Heart right ventricle (tissue), 16 donors: ENCODE measurements at places on chromosomes 7 and 10. TPM values are rescaled to one million over a fixed set of nuclear protein-coding genes. Genes with fewer than 3 reads are reported as not detected.

C10orf53 gene
- total RNA-seq: not detected

- H3K4me3 ChIP-seq: no peak overlapping the region
- H3K36me3 ChIP-seq: no peaks in the 10 kb centered on the region
- no peak for DNase-seq
- peaks cover 7% of the 10 kb centered on the region for H3K4me1 ChIP-seq
- no peaks in the 10 kb centered on the region for H3K27me3 ChIP-seq
- H3K27ac ChIP-seq: peak overlapping the region; percentile 33
Measured at GRCh38 chr10:18611168-18611567, 40.2 kb downstream of the NSUN6 start.

OR6V1 gene
- not detected for total RNA-seq

DNA sequence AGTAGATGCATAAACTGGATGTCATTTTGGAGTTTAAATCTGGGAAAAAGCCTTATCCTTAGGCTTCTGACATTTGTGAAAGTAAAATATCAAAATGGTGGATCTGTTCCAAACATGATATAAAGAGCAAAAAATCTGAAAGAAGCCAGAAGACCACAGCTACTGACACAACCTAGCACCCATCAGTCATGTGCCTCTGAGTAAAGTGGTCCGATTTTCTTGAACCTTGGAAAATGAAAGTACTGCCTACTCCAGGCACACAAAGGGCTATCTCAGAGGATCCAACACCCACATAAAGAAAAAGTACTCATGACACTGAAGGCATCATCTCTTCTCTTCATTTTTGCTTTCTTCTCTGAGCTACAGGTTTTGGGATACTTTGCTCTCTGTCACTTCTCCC is 150.7 kb downstream of the KMT2E start:
- no peak for DNase-seq
- no peaks in the 10 kb centered on the region for H3K27me3 ChIP-seq
- no peaks in the 10 kb centered on the region for H3K36me3 ChIP-seq
- no peak overlapping the region for H3K4me3 ChIP-seq
- no peaks in the 10 kb centered on the region for H3K4me1 ChIP-seq

DNA sequence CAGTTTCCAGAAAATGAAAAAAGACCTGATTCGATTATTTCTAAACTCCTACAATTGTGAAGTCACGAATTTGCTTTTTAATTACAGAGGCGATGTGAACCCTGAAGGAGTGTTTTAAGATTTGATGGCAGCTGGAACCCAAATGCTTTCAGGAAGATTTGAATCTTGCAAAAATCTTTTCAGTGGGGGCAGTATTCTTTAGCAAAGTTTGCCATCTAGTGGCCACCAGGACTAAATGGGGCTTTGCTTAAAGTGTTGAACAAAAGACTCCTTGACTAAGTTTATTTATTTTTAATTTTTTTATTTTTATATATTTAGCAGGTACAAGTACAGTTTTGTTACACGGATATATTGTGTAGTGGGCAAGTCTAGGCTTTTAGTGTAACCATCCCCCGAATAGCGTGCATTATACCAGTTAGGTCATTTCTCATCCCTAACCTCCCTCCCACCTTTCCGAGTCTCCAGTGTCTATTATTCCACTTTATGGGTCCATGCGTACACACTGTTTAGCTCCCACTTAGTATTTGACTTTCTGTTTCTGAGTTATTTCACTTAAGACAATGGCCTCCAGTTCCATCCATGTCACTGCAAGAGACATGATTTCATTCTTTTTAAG is 98.8 kb downstream of the CACNB2 start:
- H3K27me3 ChIP-seq: peaks cover 3% of the 10 kb centered on the region
- no peak for DNase-seq
- no peak overlapping the region for H3K4me3 ChIP-seq

DNA sequence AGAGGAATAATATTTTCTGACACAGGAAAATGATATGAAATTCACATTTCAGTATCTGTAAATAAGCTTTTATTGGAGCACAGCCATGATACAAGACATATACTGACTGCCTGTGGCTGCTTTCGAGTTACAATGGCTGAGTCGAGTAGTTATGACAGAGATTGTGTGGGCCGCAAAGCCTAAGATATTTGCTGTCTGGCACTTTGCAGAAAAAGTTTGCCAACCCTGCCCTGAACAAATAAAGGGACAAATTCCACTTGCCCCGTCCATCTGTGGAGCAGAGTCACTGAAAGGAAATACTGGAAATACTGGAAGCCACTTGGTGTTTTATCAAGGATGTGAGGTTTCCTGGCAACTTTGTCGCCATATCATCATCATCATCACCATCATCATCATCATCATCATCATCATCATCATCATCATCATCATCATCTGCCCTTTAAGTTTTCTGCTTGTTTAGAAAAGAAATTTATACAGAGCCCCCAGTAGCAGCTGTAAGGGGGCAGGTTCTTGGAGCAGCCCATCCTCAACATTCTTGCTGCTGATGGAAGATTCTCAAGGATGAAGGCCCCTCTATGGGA is 85.8 kb downstream of the TCF7L2 start:
- peak overlapping the region; percentile 10 for H3K27ac ChIP-seq
- H3K4me3 ChIP-seq: no peak overlapping the region
- no peaks in the 10 kb centered on the region for H3K4me1 ChIP-seq

- H3K27ac ChIP-seq: no peak overlapping the region
- peaks cover 4% of the 10 kb centered on the region for H3K36me3 ChIP-seq
- no peak for DNase-seq
- H3K4me1 ChIP-seq: no peaks in the 10 kb centered on the region
Measured at GRCh38 chr7:38858259-38858884, 50.6 kb downstream of the VPS41 start.

- peaks cover 14% of the 10 kb centered on the region for H3K4me1 ChIP-seq
- H3K36me3 ChIP-seq: peaks cover 98% of the 10 kb centered on the region
- H3K4me3 ChIP-seq: no peak overlapping the region
- peak overlapping the region; percentile 25 for H3K27ac ChIP-seq
- H3K27me3 ChIP-seq: no peaks in the 10 kb centered on the region
Measured at GRCh38 chr10:12235796-12236195, 39.8 kb downstream of the CDC123 start.

CTAGE15 gene
- not detected for total RNA-seq

MYO1G gene
- total RNA-seq: 0.73 TPM

DNA sequence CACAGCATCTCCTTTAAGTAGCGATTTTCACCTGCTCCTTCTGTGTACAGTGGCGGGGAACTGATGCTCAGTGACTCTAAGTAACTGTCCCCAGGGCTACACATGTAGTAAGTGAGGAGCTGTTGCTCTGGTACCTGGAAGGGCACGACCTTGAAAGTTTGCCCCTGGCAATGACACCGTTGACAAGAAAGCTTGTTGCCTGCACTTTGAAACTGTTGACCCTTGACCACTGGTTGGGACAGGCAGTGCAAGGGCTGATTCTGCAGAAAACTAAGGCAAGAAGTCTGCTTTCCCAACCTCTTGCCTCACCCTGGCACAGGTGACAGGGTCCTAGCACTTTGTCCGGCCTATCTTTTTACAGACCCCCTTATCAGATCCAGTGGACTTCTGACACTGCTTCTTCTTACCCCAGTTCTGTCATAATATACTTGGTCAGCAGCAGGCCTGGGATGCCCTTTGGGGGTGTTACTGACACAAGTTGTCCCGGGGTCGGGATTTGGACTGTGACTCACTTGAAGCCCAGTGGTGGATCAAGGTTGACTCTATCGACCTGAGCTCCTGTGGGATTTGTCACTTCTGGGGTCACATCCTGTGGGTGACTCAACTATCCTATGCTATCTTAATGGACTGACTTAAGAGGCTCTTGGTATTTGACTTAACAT is 5.8 kb downstream of the ACSL5 start:
- H3K4me3 ChIP-seq: no peak overlapping the region
- H3K27me3 ChIP-seq: no peaks in the 10 kb centered on the region
- H3K27ac ChIP-seq: no peak overlapping the region
- DNase-seq: no peak
- peaks cover 13% of the 10 kb centered on the region for H3K36me3 ChIP-seq

BHLHA15 gene
- not detected for total RNA-seq

GRCh38 chr7:139532636-139533155 is 9.2 kb downstream of the CLEC2L start:
- no peak overlapping the region for H3K27ac ChIP-seq
- no peak for DNase-seq
- H3K4me1 ChIP-seq: no peaks in the 10 kb centered on the region
- H3K36me3 ChIP-seq: no peaks in the 10 kb centered on the region

GRCh38 chr10:15313047-15313446 is 58.0 kb downstream of the FAM171A1 start:
- H3K36me3 ChIP-seq: no peaks in the 10 kb centered on the region
- no peaks in the 10 kb centered on the region for H3K27me3 ChIP-seq
- no peak for DNase-seq
- H3K4me1 ChIP-seq: peaks cover 3% of the 10 kb centered on the region
- H3K27ac ChIP-seq: peak overlapping the region; percentile 5
- no peak overlapping the region for H3K4me3 ChIP-seq

GPER1 gene
- 1.6 TPM for total RNA-seq

DNA sequence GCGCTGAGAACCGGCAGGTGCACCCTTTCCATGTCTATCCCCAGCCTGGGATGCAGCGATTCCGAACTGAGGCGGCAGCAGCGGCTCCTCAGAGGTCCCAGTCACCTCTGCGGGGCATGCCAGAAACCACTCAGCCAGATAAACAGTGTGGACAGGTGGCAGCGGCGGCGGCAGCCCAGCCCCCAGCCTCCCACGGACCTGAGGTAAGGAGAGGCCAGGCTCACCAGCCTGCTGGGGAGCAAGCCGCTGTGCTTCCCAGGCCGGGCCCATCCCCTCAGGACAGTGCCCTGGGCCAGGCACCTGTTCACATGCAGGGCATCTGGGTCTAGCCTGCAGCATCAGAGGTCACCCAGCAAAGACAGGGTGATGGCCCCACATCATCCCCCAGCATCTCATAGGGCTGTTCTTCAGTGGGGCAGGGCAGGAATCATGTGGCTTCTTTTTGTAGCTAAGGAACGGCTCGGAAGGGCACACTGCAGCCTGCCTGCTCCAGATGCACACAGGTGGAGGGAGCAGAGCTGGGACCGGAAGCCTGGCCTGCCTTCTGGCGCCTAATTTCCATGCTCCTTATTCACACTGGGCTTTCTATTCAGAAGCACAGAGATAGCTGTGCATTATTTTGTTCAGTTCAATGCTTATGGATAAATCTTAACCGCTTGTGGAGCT is 18.9 kb downstream of the BAG3 start:
- no peak for DNase-seq
- peaks cover 4% of the 10 kb centered on the region for H3K36me3 ChIP-seq
- H3K27me3 ChIP-seq: no peaks in the 10 kb centered on the region
- H3K4me3 ChIP-seq: no peak overlapping the region
- no peak overlapping the region for H3K27ac ChIP-seq

- no peaks in the 10 kb centered on the region for H3K36me3 ChIP-seq
- no peak for DNase-seq
- no peaks in the 10 kb centered on the region for H3K4me1 ChIP-seq
- H3K27ac ChIP-seq: no peak overlapping the region
Measured at GRCh38 chr10:125928928-125929585, 32.7 kb downstream of the FANK1 start.

DNA sequence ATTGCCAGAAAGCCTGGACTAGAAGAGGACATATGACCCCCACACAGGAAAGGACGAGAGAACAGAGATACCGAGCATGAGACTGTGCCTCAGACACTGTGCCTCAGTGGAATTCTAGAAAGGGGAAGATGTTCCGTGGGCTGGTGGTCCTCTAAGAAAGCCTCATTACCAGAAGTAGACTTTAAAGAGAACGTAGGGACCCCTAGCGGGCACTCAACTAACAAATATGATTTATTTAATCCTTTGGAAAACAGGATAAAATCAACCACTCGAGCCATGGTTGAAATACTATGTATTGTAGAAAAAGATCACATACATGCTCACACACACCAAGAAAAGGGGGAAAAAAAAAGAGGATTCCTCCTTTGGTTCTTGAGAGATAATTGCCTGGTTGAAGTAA is 701.2 kb upstream of the SORCS1 start:
- H3K27me3 ChIP-seq: no peaks in the 10 kb centered on the region
- no peak overlapping the region for H3K27ac ChIP-seq
- DNase-seq: no peak

DNA sequence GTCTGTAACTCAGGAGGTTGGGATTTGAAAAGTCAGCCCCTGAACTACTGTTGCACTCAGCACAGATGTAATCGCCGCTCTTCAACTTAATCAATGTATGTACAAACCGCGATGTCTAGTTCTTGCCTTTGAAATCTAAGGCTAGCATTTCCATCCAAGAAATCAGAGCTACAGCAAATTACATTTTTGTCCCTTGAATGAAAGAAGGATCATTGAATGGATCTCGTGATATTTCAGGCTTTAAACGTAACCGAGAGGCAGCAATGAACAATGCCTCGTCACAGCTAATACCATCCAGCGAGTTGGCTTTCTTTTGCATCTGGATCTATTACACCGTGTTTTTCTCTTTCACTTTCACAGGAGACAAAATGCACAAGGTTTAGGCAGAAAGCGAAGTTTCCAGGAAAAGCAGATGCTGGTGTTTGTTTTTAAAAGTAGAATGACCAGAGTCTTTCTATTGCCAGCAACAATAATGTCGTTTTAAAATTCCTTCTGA is 5.5 kb downstream of the SKIDA1 start:
- peak overlapping the region; percentile 21 for H3K27ac ChIP-seq
- DNase-seq: no peak
- no peaks in the 10 kb centered on the region for H3K27me3 ChIP-seq
- peak overlapping the region; percentile 52 for H3K4me3 ChIP-seq
- no peaks in the 10 kb centered on the region for H3K36me3 ChIP-seq
- no peaks in the 10 kb centered on the region for H3K4me1 ChIP-seq

GRCh38 chr7:128154504-128154903 is 86.6 kb upstream of the LEP start:
- no peak for DNase-seq
- H3K36me3 ChIP-seq: no peaks in the 10 kb centered on the region
- peaks cover 76% of the 10 kb centered on the region for H3K27me3 ChIP-seq
- H3K4me3 ChIP-seq: no peak overlapping the region
- no peaks in the 10 kb centered on the region for H3K4me1 ChIP-seq

- no peaks in the 10 kb centered on the region for H3K4me1 ChIP-seq
- H3K36me3 ChIP-seq: no peaks in the 10 kb centered on the region
- no peaks in the 10 kb centered on the region for H3K27me3 ChIP-seq
- peak; percentile 93 for DNase-seq
- peak within 1 kb of the TSS; percentile 97 for H3K27ac ChIP-seq
- peak within 1 kb of the TSS; percentile 91 for H3K4me3 ChIP-seq
Measured at GRCh38 chr10:23095404-23095965, at the start of gene MSRB2. TSS of gene MSRB2 (plus strand) at chr10:23095579. CDS start at chr10:23095609, 30 bp downstream.

- H3K27me3 ChIP-seq: peaks cover 11% of the 10 kb centered on the region
- H3K27ac ChIP-seq: no peak overlapping the region
- DNase-seq: peak; percentile 4
- H3K4me1 ChIP-seq: no peaks in the 10 kb centered on the region
Measured at GRCh38 chr7:44226396-44226753, 25.6 kb downstream of the YKT6 start.

CLDN4 gene
- total RNA-seq: 0.30 TPM

SIRT1 gene
- total RNA-seq: 15.2 TPM
